Activated CD8-positive, alpha-beta T cell treated with anti-CD3 and anti-CD28 coated beads for 36 hours (primary cell): ENCODE measurements at places on chromosomes 16 and 17.

GRCh38 chr17:17525311-17525710, 29.1 kb upstream of the RASD1 start:
- no peak for DNase-seq

GRCh38 chr17:42399121-42399520, 10.9 kb upstream of the STAT3 start:
- no peak for DNase-seq

DNA sequence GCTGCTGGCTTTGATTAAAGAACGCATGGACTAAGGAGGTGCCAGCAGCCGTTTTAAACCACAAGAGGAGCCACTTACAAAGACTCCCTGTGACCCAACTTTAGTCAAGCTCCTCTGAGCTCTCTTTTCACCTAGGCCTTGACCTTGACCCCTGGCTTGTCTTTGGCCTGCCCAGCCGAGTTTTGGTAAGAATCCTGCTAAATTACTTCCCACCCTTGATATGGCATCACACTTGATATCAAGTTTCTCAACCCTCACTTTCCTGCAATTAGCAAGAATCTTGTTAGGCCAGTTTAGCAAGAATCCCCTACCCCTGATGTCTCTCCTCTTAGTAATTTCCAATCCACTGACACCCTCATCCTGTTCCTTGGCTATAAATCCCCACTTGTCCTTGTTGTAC, 232.8 kb upstream of the SALL1 start:
- no peak for DNase-seq

DNA sequence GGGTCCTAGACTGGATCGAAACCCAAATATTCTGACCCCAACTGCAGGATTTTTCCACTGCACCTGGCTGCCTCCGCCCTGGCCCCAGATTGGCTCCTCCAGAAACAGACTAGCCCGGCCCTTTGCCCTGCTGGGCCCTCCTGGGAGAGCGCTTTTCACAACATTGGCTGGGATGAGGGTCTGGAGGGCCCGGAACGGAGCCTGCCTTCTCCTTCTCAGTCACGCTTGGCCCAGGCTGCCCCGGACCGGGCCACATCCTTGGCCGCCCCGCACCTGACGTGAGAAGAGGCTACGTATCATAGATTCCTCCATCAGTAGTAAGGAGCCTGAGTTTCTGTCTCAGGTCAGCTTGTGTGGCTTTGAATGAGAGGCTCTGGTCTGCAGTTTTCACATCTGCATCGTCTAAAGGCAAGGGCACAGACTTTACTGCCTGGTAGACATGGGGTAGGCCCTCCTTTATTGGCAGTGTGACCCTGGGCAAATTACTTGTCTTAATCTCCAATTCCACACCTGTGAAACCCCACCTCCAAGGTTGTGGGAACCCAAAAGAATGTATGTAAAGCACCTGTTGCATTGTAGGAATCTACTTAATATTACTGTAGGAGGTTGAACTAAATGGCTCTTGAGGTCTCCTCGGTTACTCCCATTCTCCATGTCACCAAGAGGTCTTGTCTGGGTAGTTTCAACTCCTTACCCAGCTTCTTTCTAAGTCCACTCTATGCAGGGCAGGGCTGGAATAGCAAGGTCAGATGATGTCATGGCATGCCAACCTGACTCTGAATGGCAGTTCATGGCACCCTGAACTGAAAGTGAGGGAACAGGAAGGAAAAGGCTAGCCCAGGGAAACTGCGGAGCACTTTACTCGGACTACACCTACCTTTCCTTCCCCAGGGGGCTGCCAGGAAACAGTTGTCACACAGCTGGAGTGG, 661 bp downstream of the LRRC3C start:
- no peak for DNase-seq
